ENCODE measurements at places on chromosomes 2 and 18.

GRCh38 chr18:63160172-63160995 is 159.2 kb downstream of the BCL2 start:
- no peak for DNase-seq

GRCh38 chr18:2114765-2115164 is 456.5 kb downstream of the METTL4 start:
- no peak for DNase-seq

- DNase-seq, result no peak
These were observed 30.6 kb downstream of the SEPTIN10 start for GRCh38 chr2:109582928-109583895.

GRCh38 chr2:10400002-10400401 is 48.1 kb downstream of the ODC1 start:
- DNase-seq, result no peak

DNA sequence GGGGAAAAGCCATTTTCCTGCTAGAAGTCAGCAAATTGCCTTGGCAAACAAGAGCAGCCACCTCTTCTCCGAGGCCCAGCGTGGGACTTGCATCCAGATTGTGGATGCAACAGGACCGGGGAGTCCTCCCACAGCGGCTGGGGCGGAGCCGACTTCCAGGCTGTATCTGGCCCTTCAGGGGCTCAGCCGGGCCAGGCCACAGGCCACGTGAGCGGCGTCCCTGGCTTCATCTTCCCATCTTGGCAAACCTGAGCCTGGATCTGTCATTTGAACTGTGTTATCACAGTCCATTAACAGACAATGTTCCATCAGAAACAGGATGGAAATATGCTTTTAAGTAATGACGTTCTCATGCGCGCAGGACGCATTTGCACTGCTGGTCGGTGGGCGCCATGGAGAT is 483.5 kb upstream of the SALL3 start:
- DNase-seq, result no peak

DNA sequence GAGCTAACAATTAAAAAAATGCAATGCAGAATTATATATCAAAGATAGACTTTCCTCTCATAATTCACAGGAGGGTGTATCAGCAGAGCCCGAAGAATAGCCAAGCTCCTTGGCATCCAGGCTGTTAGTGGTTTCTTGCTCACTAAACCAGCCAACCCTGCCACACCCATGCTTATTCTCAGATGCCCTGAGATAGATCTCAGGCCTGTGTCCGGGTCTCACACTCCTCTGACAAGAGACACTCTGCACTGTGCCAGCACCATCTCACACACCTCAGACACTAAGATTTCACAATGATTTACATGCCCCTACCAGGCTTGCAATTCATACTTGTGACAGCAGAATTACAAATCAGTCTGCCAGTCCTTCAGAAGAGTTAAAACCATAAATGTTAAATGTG is 64.5 kb downstream of the OSBPL1A start:
- DNase-seq, result no peak

GRCh38 chr18:31192086-31192776 is 29.6 kb upstream of the DSC1 start:
- DNase-seq, result no peak

GRCh38 chr2:289362-290089 is 1.6 kb upstream of the ALKAL2 start:
- DNase-seq, result no peak

GRCh38 chr2:192465141-192465540 is 270.4 kb upstream of the TMEFF2 start:
- DNase-seq, result no peak

GRCh38 chr2:86331384-86331783 is 6.0 kb downstream of the REEP1 start:
- DNase-seq, result no peak

GRCh38 chr2:239108459-239108858 is 260.6 kb downstream of the TWIST2 start:
- no peak for DNase-seq

DNA sequence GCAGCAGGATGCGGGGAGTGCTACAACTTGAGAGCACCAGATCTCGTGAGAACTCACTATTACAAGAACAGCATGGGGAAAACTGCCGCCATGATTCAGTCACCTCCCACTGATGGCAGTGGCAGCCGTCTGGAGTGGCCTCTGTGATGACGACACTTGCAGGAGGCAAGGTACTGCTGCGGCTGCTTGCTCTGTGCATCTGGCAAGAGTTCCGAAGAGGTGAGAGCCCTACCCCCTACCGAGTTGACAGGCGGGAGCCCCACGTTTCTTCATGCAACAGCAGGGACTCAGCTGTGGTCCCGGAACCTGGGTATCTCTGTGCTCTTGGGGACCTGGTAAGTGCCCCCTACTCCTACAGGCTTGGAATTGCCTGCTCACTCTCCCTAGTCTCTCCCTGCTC is 1672.7 kb upstream of the TMEFF2 start:
- DNase-seq, result no peak

- DNase-seq, result no peak
These were observed 1470.3 kb upstream of the ACVR2A start for GRCh38 chr2:146374505-146374904.

GRCh38 chr2:120437604-120438000 is 91.7 kb downstream of the INHBB start:
- DNase-seq, result no peak

DNA sequence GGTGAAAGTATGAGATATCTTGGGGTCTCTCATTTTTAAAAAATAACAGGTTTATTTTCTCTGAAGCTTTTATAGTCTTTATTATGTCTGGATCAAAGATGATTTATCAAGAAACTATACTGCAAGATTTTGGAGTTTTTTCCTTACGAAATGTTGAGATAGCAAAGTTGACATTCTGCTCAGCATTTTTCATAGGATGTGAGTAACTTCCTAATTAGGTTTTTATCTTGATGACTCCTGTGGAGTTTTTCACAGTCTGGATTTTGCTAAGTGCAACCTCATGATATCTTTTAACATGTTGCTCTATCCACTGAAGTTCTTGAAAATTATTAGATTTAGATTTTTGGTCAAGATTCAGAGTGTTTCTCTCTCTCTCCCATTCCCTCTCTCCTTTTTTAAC is 17.8 kb downstream of the TCF7L1 start:
- no peak for DNase-seq

GRCh38 chr2:187774551-187775071 is 220.4 kb upstream of the TFPI start:
- no peak for DNase-seq

DNA sequence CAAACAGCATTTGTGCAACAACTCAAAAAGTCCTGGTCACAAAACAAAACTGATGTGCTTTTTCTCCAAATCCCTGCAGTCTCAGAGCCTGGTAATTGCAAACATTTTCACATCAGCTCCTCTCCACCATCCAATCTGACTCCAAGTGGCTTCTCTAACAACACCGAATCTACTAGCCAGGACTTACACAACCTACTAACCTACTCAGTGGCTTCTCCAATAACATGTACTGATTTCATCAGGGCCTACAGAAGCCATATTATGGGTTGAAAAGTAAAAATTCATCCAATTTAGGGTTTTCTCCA is 104.3 kb downstream of the COLEC12 start:
- no peak for DNase-seq

DNA sequence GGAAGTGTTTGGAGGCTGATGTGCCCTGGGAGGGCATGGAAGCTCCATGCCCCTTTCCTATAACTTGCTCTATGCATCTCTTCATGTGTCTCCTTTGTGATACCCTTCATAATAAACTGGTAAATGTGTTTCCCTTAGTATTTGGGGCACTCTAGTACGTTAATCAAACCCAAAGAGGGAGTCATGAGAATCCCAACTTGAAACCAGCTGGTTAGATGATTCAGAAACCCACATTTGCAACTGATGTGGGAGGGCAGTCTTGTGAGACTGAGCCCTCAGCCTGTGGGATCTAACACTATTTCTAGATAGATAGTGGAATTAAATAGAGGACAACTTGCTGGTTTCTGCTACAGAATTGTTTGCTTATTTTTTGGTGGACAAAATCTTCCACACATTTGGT is 20.3 kb downstream of the ANKRD30B start:
- no peak for DNase-seq

- DNase-seq, result no peak
These were observed 168.0 kb downstream of the TMEFF2 start for GRCh38 chr2:192026825-192027120.

DNA sequence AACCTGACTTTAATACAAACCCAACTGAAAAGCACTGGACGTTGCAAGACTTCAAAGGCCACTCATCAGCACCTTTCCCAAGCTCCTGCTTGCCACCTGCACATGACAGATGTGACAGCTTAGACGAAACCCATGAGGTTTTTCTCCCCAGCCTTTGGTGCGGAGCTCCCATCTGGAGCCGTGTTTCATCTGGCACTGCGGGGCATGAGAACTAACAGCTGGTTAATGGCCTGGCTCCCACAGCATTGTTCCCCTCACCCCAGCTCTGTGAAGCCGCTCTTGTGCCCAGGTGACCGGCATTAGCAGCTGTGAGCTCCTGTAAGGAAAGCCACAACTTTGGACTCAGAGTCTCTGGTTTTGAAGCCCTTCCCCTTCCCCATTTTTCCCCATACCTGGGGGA is 50.9 kb downstream of the GALR1 start:
- no peak for DNase-seq

- no peak for DNase-seq
These were observed 1.3 kb downstream of the BIRC6 start for GRCh38 chr2:32358111-32358482.

GRCh38 chr18:36378205-36378604 is 80.7 kb downstream of the FHOD3 start:
- no peak for DNase-seq

DNA sequence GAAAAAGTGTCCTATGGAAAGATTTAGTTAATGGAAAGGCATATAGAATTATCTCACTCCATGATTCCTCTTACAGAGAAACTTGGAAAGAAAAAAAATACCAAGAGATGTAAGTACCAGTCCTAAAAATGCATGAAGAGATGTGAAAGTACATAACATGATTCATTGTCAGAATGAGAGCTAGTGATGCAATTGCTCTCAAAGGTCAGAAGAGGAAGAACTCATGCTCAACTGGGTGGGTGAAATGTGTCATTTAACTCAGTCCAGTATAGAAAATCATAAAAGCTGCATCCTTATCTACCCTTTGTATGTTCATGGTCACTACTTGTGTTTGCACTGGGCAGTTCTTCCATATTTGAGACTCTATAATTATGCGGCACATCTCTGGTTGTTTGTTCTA is 300.0 kb upstream of the PIK3C3 start:
- no peak for DNase-seq

DNA sequence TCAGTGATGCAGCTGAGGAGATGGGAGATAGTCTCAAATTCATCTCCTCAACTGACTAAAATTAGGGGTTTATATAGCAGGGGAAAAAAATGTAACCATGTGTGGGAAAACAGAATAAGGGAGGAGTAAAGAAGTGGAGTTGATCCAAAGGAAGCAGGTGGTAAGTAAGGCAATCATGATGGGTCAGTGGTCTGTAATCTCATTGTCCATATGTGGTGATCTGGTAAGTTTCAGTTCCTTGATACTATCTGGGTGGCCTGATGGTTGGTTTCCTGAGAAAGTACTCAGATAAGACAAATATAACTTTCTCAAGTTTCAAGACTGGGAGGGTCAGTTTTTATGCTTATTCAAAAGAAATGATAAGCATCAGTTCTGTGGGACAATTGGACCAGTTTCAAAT is 312.3 kb upstream of the KCNJ3 start:
- no peak for DNase-seq

GRCh38 chr18:13401826-13402225 is 183.3 kb downstream of the LDLRAD4 start:
- no peak for DNase-seq

DNA sequence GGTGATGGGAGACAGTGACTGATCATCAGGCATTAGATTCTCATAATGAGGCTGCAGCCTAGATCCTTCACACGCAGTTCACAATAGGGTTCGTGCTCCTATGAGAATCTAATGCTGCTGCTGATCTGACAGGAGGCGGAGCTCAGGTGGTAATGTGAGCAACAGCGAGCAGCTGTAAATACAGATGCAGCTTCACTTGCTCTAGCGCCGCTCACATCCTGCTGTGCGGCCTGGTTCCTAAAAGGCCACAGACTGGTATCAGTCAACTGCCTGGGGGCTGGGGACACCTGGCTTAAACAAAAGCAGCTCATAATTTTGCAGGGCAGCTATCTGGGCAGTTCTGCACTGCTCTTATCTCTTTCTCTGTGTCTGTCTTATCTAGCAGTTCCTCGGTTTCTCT is 20.4 kb upstream of the CD226 start:
- DNase-seq, result no peak

GRCh38 chr18:32582455-32582854 is 111.8 kb upstream of the GAREM1 start:
- DNase-seq, result no peak
